ENCODE measurements at places on chromosomes 7 and 10.

DNA sequence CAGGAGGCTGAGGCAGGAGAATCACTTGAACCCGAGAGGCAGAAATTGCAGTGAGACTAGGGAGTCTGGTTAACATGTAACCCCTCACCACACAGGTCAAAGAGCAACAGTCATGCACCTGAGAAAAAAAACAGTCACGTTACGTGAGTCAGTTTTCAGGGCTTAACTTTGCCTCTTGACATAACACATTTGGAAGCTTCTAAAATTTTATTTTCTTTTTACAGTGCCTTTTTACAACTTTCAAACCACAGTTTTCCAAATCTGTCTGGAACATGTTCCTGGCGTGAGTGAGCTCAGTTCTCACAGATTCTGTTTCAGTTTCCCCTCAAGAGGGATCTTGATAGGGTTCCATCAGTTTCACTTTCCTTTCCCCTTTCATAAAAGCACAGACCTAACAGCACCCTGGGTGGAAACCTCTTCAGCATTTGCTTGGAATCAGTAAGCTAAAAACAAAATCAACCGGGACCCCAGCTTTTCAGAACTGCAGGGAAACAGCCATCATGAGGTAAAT lies 4.4 kb downstream of the IFIT3 start:
- no peak for DNase-seq

GRCh38 chr10:5891009-5891408 lies 966 bp downstream of the FBH1 start:
- no peak for DNase-seq

- DNase-seq = no peak
These were observed 21.3 kb upstream of the ST8SIA6 start for GRCh38 chr10:17475661-17476060.

- no peak for DNase-seq
These were observed 91.0 kb downstream of the ANKIB1 start for GRCh38 chr7:92336662-92337340.

GRCh38 chr10:44985175-44985681 lies 6.6 kb upstream of the DEPP1 start:
- no peak for DNase-seq

DNA sequence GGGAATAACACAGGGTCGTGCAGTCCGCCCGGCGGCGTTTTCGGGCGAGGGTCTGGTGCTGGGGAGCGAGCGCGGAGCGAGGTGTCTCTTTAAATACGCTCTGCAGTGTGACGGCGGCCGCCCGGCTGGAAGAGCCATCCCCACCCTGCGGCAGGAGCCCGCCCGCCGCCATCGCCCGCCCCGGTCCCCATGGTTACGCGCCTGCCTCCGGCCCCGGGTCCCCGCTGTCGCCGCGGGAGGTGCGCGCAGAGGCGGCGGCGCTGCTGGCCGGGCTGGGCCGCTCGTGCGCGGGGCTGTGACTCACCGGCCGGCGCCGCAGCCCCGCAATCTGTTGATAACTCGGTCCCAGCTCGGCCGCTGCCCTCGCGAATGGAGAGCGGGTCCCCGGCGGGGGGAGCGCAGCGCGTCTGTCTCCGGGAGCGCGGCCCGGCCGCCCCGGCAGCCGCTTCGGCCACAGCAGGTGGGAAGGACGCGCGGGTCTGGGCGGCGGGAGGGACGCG lies at the start of gene ADGRA1:
Gene ADGRA1 (plus strand): TSS at position 246 of the 500 bp plus-strand sequence. CDS start 986 bp downstream, outside the sequence.
- no peak for DNase-seq

DNA sequence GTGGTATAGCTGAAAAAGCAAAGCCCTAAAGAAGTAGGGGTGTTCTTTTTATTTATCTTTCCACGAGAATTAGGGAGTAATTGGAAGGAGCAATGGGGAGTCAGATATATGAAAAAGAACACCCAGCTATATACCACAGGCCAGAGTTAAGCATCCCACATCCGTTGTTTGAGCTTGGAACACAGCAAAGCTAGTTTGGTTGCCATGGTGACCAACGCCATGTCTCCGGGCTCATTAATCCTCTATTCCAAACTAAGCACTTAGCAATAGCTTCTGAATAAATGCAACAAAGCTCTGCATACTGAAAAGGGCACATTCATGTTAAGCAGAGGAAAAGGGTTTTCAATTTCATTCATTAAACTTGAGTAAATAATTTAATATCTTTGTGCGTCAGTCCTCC lies 23.5 kb downstream of the ASB4 start:
- peak; percentile 23 for DNase-seq

- no peak for DNase-seq
These were observed 33.3 kb upstream of the COL13A1 start for GRCh38 chr10:69768386-69768785.

DNA sequence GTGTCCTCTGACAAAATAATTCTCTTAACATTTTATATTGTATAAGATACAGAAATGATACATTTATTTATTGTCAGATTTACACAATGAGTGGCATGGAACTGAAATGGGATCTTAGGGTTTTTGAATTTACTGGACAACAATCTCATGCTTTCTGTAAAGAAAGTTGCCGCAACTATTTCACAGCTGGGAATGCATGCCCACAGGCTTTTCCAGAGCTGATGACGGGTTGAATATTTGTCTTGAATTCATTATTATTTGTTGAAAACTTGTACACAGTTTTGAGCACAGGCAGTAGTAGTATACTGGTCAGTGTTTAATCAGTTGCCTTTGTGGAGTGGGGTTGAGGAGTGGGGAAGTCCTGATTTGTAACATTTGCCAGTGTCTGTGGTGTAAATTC lies 20.5 kb upstream of the MRC1 start:
- no peak for DNase-seq

- DNase-seq = no peak
These were observed 63.2 kb upstream of the TOMM7 start for GRCh38 chr7:22885797-22886261.

DNA sequence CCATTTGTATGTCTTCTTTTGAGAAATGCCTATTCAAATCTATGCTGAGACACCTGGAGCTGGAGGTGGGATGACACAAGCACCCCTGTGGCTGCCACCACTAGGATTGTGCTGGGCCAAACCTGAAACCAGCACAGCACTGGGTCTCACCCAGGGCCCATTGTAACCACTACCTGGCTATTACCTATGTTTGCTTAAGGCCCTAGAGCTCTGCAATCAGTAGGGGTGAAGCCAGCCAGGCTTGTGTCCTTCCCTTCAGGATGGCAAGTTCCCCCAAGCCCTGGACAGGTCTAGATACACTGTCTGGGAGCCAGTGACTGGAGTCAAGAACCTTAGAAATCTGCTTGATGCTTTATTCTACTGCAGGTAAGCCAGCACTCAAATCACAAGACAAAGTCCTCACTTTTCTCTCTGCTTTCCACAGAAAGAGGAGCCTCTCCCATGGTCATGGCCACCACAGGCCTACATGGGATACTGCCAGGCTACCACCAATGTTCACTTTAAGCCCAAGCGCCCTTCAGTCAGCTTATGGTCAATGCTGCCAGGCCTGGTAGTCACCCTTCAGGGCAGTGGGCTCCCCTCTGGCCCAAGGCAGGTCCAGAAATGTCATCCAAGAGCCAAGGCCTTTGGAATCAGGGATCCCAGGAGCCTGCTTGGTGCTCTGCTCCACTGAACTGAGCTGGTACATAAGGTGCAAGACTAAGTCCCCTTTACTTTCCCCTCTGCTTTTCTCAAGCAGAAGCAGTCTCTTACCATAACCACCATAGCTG lies 105.3 kb downstream of the BMS1 start:
- no peak for DNase-seq

DNA sequence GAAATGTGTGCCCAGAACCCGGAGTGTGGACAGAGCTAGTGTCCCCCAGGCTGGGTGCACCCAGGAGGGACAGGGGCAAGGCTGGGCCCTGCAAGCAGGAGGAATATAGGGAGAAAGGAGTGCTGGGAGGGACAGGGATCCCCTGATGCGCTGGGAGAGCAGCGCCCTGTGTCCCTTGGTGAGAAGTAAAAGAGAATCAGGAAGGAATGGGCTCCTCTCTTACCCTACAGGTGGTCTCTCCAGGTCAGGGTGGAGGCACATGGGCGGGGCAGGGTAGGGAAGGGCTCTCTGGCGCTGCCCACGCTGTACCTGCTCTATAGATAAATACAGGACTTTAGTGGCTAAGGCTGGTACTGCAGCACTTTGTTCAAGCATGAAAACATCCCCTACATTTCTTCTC lies 753.8 kb downstream of the GRID1 start:
- no peak for DNase-seq

DNA sequence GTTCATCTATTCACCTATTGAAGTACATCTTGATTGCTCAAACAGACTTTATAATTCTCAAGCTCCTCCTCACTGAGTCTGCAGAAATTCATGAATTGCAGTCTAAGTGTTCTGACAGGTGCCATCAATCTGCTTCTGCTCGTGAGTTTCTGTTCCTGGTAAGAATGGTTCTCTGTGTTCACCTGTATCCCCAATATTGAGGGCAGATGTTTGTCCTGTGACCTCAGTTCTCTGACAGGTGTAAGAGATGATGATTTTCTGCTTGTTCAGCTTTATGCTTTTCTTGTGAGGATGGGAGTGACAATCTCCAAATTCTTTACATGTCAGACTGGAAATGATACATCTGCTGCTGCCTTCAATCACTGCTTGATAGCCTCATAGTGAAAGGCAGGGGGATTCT lies 736.9 kb upstream of the COBL start:
- no peak for DNase-seq

DNA sequence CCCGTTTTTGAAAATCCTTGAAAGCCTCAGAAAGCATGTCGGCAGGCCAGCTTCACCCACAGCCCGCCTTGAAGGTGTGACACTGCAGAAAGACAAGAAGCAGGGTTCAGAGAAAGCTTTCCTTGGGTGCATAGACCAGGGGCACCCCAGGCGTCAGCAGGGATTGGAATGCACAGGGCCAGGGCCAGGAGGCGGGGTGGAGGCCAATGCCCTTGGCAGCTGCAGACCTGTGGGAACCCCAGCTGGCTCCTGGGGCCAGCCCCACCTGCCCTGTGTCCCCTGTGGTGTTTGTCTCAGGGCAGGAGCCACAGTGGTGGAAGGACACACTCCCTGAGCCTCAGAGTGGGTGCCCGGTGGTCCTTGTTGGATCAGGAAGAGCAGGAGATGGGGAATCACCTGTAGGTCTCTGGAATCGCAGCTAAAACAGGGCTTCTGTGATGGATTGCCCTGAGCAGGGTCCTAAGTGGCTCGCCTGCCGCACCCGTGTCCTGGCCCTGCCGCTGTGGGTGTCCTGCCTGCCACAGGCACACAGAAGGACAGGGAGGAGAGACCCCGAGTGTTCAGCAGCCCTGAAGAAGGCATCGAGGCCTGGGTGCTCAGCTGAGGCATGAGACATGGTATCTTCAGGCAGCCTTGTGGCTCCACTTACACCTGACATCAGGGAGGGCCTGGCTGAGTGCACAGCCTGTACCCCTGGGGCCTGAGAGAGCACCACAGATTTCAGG lies 32.5 kb downstream of the ANXA8 start:
- no peak for DNase-seq

DNA sequence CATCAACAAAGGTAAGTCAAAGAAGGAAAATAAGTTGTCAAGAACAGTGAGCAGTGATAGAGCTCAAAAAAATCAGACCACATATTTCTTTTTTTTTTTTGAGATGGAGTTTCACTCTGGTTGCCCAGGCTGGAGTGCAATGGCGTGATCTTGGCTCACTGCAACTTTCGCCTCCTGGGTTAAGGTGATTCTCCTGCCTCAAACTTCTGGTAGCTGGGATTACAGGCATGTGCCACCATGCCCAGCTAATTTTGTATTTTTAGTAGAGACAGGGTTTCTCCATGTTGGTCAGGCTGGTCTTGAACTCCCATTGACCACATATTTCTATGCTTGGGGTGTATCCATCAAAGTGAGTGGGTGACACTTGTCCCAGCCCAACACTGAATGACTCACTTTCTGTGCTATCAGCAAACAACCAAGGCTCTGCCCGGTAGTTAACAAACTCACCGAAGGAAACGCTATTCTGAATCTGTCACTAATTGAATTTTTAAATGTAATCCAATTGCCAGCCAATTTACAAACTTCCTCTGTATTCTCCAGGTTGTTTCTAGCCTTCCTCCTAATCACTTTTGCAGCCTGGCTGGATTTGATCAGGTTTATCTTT lies 19.6 kb upstream of the SMNDC1 start:
- no peak for DNase-seq

DNA sequence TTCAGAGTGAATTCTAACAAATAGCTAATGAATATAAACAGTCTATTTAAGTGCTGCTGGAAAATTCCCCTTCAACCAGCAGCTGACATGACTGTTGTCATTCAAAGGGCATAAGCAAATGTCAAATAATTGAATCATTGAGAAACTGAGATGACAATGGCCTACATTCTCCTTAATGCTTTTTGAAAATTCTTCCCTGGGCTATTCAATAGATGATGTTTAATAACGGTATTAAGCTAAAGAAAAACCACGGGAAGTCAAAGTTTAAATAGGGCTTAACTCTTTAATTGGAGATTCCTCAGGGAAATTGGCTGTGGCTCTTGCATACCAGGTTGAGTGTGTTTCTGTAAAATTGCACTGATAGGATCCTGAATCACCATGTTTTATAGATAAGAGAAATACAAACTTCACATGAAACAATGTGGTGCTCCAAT lies 77.0 kb downstream of the ARL4A start:
- DNase-seq = no peak

GRCh38 chr7:17988858-17989257 lies 38.8 kb downstream of the PRPS1L1 start:
- no peak for DNase-seq

GRCh38 chr7:81209059-81209458 lies 290.2 kb upstream of the SEMA3C start:
- DNase-seq = no peak

DNA sequence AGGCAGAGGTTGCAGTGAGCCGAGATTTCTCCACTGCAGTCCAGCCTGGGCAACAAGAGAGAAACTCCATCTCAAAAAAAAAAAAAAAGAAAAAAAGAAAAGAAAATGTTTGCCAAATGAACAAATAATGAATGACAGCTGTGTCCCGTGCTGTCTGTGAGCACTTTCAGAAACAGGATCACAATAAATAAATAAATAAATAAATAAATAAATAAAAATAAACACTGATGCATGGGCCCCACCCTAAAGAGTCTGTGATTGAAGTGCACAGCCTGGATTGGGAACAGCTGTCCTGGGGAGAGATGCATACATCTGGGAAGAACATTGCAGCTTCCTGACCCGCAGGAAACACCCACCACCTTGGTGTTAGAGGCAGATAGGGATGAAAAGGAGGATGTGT lies 123.6 kb downstream of the NPTX2 start:
- DNase-seq = no peak

DNA sequence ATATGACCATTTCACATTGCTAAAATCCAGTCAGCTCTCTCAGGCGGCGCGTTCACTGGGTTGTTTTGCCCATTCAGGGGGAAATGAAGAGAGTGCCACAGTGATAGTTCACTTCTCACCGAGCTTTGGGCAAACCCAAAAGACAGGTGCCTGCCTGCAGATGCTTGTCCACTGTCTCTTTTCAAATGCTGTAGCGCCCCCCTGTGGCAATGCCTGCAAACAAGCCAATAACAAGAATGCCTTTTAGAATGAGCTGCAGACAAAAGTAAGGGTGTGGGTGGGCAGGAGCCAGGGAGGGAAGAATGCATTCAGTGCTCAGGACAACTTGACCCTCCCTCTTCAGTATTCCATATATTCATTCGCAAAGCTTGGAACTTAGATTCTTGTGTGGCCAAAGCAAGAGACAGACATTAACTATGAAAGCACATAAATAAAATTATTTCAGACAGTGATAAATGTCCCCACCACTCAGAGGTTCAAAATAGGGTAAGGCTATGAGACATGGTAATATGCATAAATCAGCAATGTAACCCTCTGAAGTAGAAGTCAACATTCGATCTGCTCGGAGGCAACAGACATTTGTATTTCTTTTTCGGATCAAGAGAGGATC lies 86.9 kb downstream of the JAZF1 start:
- DNase-seq = no peak

Measured in fibroblast of the conjunctiva (primary cell).